Left lung (tissue), 14 donors: ENCODE measurements at places on chromosomes 2 and 18. TPM values are rescaled to one million over a fixed set of nuclear protein-coding genes. Genes with fewer than 3 reads are reported as not detected.

LIMS1 gene
- 111 TPM for total RNA-seq

RNF144A gene
- 11.4 TPM for total RNA-seq

CMPK2 gene
- 9.3 TPM for total RNA-seq

ALPG gene
- total RNA-seq = 0.16 TPM

UGT1A10 gene
- not detected for total RNA-seq

CRYGD gene
- not detected for total RNA-seq

MBD5 gene
- 42.4 TPM for total RNA-seq

DNA sequence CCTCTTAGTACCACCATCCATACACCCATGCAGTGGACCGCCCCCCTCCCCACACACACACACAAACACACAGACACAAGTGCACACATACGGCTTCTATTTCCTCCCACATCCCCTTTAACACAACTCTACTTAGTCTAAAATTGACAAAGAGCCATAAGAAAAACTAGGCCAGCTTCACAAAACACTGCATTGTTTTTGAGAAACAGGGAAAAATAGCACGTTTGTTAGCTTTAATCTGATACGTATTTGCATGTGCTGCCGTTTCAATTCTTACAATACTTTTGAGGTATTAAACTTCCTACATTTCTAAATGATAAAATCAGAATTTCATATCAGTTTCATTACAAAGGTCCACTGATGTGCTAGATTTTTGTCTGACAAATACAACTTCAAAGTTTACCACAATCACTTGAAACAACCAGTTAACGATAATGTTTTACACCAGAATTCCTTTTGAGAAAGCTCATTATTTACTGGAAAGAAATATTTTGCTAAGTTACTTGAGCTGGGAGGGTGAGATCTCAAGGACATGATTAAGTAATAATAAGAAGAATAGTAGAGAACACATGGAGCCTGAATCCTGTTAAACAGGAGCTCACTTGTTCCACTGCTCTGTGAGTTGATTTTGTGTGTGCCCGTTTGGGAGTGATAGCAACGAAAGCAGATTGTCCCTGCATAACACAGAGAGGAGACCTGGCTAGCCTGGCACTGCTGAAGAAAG, 74.5 kb downstream of the MOGAT1 start:
- no peak overlapping the region for H3K27ac ChIP-seq
- H3K4me3 ChIP-seq = no peak overlapping the region
- H3K4me1 ChIP-seq = peaks cover 33% of the 10 kb centered on the region
- H3K27me3 ChIP-seq = no peaks in the 10 kb centered on the region
- H3K36me3 ChIP-seq = no peaks in the 10 kb centered on the region
- no peak for DNase-seq

DNA sequence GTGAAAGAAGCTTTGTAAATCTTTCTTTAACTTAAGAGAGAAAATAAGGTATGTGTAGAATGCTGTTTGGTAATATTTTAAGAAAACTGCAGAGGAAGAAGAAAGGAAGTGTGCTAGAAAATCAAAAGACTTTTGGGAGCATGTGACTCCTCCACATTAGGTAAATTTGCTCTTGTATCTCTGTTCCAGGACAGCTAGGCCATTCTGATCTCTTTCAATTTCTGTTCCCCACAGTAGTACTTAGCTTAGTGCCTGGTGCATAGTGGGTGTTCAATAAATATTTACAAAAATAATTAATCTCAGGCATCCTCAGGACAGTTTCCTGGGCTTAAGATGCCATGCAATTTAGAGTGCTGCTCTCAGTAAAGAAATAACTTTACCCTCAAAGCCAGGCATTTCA, 105.0 kb downstream of the GPD2 start:
- no peaks in the 10 kb centered on the region for H3K27me3 ChIP-seq
- no peak overlapping the region for H3K27ac ChIP-seq

GRCh38 chr2:209977386-209978239, 24.8 kb upstream of the RPE start:
- H3K27ac ChIP-seq = no peak overlapping the region
- no peak overlapping the region for H3K4me3 ChIP-seq
- no peaks in the 10 kb centered on the region for H3K4me1 ChIP-seq
- H3K36me3 ChIP-seq = no peaks in the 10 kb centered on the region
- H3K27me3 ChIP-seq = no peaks in the 10 kb centered on the region

DNA sequence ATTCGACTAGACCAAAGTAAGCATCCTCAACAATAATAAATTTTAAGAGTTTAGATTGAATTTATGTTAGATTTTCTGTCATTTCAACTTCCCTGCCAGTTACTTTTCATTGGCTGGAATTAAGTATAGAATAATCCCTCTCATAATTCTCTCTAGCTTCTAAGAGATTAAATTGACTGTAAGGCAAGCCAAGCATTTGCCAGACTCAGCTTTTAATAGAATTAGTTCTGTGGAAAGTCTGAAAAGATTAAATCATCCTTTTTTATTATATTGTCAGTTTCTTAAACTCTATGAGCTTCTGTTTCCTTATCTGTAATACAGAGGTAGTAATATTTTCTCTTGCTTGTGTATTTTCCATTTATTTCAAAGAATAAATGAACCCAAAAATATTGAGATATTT, 77.9 kb upstream of the ZNF804A start:
- H3K36me3 ChIP-seq = no peaks in the 10 kb centered on the region
- DNase-seq = no peak
- H3K27ac ChIP-seq = no peak overlapping the region
- no peaks in the 10 kb centered on the region for H3K27me3 ChIP-seq
- H3K4me3 ChIP-seq = no peak overlapping the region
